ENCODE measurements at places on chromosomes 7 and 10.
A peak's percentile ranks its signal among the peaks of the same experiment; 100 is the strongest.

GRCh38 chr7:139124084-139124914 is 14.8 kb upstream of the ZC3HAV1 start:
- DNase-seq, result no peak

GRCh38 chr10:15439341-15439842 is 68.3 kb upstream of the FAM171A1 start:
- DNase-seq, result no peak

DNA sequence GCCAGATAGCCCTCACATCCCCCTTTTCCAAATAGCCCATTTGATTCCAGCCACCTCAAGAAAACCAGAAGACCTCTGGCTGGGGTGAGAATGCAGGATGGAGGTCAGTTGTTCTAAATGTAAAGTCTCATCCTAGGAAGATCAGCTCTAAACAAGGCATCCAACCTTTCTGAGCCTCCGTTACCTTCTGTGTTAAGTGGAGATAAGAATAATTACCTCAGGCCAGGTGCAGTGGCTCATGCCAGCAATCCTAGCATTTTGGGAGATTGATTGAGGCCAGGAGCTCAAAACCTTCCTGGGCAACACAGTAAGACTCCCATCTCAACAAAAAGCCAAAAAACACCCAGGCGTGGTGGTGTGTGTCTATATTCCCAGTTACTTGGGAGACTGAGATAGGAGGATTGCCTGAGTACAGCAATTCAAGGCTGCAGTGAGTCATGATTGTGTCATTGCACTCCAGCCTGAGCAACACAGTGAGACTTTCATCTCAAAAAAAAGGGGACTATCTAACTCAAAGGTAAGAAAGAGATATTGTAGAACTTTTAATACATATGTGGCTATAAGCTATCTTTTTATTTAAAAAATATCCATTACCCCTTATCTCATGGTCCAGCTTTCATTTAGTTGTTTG is 43.5 kb downstream of the PRTFDC1 start:
- DNase-seq, result no peak

DNA sequence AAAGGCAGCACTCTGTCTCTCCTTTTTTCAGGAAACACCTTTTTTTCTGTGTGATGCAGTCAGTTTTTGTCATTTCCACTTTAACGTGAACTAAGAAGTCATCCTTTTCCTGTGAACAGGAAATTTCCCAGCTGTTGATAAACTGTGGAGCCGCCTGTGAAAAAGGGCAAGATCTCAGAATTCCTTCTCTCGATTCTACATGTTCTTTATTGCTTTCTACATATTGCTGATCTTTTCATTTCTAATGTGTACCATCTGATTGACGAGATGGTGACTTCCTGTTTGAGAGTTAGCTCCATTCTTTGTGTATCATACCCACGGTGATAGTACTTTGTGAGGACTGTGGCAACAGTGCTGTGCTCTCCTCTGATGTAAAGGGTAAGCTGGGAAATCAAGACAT is 50.4 kb downstream of the ADD3 start:
- DNase-seq, result no peak

GRCh38 chr7:81484261-81484660 is 285.6 kb downstream of the HGF start:
- DNase-seq, result peak; percentile 64

- no peak for DNase-seq
Measured at GRCh38 chr7:44854644-44855364, 6.9 kb upstream of the H2AZ2 start.

GRCh38 chr7:151010307-151011096 is 13.8 kb downstream of the ATG9B start:
- DNase-seq, result no peak

GRCh38 chr10:86786368-86786767 is 29.9 kb downstream of the BMPR1A start:
- DNase-seq, result no peak

DNA sequence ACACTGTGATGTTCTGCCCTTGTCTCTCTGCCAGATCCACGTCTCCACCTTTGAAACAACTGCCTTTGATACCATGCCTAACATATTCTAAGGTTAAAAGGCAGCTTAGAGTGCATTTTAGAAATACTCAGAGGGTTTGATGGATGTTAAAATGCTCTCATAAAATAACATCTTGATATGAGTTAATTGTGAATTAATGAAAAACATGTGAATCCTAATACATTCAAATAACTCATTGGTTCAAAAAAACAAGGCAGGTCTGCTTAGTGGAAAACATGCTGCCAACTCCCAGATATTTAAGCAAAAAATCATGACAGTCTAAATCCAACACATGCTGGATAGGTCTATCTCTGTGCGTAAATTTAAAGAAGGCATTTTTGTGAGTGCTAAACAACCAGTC is 291.8 kb downstream of the AHR start:
- no peak for DNase-seq

GRCh38 chr7:103664577-103664976 is 218.6 kb upstream of the SLC26A5 start:
- no peak for DNase-seq

- no peak for DNase-seq
Measured at GRCh38 chr7:36475381-36475780, 85.7 kb downstream of the ANLN start.

- no peak for DNase-seq
Measured at GRCh38 chr10:75845176-75845947, 413.9 kb downstream of the LRMDA start.

DNA sequence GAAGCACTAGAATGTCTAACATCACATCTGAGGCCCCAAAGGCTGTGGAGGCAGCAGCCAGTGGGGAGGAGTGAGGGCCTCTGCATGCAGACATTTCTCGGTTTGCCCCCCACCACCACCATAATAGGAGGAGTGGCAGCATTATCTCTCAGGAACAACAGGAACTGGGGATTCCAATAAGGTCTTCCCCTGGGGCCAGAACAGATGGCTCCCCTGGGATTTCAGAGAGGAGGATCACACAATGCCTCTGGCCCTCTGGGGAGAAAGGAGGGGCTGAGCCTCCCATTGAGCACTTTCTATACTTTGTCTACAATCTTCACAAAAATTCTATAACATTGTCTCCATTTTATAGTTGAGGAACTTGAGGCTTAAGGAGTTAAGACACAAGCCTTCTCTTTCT is 61.1 kb downstream of the GRID1 start:
- no peak for DNase-seq

- no peak for DNase-seq
Measured at GRCh38 chr10:73456187-73456890, 23.0 kb upstream of the MSS51 start.

All from AG04450 (cell line).